ENCODE measurements at places on chromosomes 3 and 15.

DNA sequence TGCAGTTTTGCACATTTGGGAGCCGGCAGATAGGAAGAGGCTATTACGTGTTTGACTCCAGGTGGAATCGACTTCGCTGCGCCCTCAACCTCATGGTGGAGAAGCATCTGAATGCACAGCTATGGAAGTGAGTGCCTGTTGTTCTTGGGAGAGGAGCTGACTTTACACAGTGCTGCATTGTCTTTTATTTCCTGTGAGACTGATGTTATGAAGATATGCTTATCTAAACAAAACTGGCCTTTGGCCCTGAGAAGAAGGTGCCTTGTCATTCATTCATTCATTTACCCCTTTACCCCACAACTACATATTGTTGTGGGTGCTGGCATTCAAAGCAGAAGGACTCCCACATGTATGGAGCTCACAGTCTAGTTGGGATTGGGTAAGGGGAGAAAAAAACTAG lies 32.6 kb downstream of the PSMD6 start:
- DNase-seq = no peak

GRCh38 chr15:73959012-73959581 lies 32.8 kb downstream of the LOXL1 start:
- no peak for DNase-seq

- no peak for DNase-seq
Observed at GRCh38 chr15:52232327-52232726, 41.1 kb upstream of the GNB5 start.

DNA sequence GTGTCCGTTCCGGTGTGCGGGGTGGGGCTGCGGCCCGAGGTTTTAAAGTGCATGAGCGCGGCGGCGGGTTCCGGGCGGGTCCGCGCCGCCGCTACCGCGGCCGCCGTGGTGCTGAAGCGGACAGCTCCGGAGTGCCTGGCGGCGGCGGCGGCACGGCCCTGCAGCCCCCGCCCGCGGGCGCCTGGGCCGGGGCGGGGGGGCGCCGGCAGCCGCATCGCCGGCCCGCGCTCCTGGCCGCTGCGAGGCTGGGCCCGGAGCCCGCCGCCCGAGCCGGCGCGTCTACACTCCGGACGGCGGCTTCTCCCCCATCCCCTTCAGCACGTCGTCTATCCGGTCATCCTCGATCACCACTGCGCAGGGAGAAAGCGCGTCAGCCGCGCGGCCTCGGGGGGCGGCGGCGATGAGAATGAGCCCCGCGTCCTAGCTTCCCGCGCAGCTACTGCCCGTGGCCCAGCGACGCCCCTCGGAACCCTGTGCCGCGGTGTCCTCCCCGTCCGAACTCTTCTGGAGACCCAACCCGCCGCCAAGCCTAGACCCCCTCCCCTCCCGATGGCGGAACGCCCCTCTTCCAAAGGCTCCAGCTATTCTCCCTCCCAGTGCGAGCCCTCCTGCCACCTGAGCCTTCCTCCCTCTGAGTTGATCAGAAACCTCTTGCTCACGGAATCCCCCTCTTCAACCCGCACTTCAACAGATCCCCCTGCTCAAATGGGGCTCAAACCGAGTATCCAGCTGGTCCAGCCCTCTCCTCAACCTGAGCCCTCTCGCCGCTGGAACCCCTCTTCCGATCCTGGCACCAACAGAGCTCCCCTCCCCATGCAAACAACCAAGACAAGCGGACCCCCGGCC lies 1.3 kb downstream of the CAMK2N2 start:
- DNase-seq = no peak

GRCh38 chr15:35958021-35958420 lies 412.1 kb upstream of the DPH6 start:
- no peak for DNase-seq

DNA sequence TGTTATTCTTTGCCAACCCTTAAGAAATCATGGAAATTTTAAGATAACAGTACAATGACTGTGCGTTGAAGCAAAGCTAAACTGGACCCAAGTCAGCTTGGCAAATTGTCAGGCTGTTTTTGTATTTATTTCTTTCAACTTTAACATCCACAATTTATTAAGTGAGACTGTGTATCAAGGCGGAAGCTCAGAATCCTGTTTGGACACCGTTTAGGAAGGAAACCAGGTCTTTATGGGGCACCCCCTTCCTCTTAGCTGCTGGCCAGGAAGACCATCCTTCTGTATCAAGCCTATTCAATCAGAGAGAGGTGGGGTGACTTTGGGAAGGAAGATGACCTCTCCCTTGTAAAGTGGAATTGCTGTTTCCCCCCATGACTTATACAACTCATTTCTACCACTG lies 166.0 kb downstream of the MCTP2 start:
- no peak for DNase-seq

GRCh38 chr15:36632226-36632625 lies 52.8 kb downstream of the CDIN1 start:
- no peak for DNase-seq

- no peak for DNase-seq
Observed at GRCh38 chr3:196388956-196389355, 43.3 kb downstream of the UBXN7 start.

- no peak for DNase-seq
Observed at GRCh38 chr3:129415830-129416229, 12.6 kb downstream of the EFCAB12 start.

GRCh38 chr3:48672522-48672921 lies 9.8 kb upstream of the CELSR3 start:
- no peak for DNase-seq

GRCh38 chr3:170632780-170633179 lies 46.9 kb upstream of the SLC7A14 start:
- DNase-seq = no peak

DNA sequence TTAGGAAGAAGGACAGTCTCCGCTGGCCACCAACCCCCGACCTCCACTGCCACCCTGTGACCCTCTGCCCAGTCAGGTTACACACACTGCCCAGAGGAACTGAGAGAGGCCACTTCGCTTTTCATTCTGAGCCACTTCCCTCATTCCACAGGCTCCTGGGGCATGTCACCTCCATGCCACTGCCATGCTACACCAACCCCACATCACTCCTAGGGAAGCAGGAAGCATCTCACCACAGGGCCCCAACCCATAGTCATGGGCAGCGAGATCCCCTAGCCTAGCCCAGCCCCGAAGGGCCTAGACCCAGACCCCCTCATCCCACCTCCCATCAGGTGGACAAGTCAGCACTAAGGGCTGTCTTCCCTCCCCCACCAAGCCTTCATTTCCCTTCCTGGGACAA lies 1.4 kb downstream of the PLCB2 start:
- DNase-seq = no peak

GRCh38 chr3:85710490-85710889 lies 751.7 kb downstream of the CADM2 start:
- DNase-seq = no peak

DNA sequence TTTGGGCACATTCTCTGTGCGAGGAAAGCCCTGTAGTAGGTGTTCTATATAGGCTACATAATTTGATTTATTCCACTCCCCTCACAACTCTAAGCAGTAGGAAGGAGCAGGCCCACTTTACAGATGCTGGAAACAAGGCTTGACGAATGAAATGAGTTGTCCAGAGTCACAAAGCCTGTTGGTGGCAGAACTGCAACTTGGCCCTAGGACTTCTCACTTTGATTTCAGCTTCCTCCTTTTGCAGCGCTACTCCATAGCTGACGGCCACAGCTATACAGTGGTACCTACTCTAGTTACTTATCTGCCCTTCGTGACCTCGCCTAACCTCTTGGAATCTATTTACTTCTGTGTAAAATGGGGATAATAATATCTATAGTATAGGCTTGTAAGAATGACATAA lies 2.5 kb upstream of the IRAK2 start:
- no peak for DNase-seq

- no peak for DNase-seq
Observed at GRCh38 chr3:2635511-2635910, 474.7 kb downstream of the IL5RA start.

- DNase-seq = no peak
Observed at GRCh38 chr3:124075753-124076152, 83.8 kb upstream of the ROPN1 start.

DNA sequence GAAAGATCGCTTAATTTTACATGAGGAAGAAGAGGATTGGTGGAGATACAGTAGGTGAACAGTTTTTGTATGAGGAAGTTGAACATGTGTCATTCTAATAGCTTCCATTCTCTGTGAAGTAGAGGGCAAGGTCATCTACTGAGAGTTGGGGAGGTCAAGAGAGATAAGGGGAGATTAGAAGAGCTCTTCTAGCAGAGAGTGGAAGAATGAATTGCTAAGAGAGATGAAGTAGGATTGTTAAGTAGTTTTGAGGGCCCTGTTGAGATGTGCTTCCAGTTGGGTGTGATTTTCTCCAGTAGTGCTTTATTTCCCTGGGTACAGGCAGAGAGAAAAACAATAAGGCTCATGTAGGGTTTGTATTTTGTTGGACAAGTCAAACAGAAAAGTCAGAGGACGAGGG lies 5.2 kb downstream of the OPA1 start:
- no peak for DNase-seq

GRCh38 chr3:39601241-39601640 lies 133.8 kb downstream of the MOBP start:
- DNase-seq = no peak

DNA sequence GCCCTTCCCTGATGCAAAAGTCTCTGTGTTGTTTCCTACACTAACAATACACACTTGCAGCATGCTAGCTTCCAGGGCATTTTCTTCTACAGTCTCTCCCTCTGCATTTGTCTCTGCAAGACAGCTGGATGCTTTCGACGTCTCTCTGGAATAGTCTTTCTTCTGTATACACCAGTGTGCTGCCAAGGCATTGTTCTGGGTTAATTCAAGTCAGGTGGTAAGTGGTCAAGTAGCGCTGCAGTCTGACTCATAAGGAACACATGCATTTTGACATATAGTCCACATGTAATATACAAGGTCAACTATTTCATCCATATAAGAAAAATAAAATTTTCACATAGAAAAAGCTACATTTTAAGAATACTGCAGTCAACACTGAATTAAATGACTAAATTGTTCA lies 92.7 kb downstream of the MYLK start:
- DNase-seq = no peak

GRCh38 chr15:68668926-68669600 lies 90.3 kb downstream of the CORO2B start:
- no peak for DNase-seq

DNA sequence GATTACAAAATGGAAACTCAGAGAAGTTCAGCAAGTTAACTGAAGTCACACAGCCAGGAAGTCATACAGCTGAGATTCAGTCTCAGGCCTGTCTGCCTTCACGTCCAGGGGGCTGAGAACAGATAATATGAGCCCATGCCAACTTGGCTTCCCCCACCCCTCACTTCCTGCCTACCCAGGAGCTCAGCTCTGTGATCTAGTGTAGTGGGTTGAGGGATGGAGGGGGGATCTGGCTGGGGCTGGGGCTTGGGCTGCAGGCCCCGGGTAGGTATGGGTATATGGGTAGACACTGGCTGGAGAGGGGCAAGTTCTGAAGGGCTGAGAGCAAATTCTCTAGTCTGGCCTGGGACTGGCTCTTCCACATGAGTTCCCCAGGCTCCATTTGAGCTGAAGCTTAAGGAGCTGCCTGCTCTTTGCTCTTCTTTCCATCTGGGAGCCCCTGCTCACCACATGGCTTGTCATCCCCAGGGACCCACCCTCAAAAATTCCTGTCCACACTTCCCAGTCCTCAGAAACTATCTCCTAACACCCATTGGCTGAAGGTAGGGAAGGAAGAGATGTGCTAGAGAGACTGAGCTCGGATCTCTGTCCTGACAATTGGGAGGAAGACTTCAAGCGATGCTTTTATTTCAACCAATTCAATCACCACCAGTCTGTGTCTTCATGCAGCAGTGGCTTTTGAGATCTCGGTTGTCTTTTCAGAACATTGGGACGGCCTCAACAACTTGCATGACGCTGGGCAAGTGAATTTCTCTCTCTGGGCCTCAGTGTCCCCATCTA lies 2.0 kb downstream of the RASGRF1 start:
- DNase-seq = no peak

All from stimulated activated CD4-positive, alpha-beta T cell treated with anti-CD3 and anti-CD28 coated beads, Interleukin-1b, Interleukin-23, amount 100 ng/mL, for 1 hour (primary cell).